Stimulated activated CD8-positive, alpha-beta memory T cell treated with anti-CD3 and anti-CD28 coated beads, Interleukin-15, amount 100 ng/mL, for 48 hours (primary cell): ENCODE measurements at places on chromosomes 1 and 21.

DNA sequence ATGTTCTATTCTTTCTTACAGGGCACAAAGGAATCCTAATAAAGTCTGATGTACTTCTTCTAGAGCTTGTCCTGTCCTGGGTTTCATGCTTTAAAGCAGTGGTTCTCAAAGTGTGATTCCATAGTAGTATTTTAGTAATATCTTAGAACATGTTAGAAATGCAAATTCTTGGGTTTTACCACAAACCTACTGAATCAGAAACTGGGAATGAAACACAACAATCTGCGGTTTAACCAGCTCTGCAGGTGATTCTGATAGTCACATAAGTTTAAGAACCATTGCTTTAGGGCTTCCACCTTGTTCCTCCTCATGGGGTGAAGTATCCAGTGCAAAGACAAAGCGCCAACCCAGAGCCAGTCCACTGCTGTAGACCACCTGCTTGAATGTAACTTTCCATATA is 41.1 kb downstream of the NGF start:
- DNase-seq, result no peak

DNA sequence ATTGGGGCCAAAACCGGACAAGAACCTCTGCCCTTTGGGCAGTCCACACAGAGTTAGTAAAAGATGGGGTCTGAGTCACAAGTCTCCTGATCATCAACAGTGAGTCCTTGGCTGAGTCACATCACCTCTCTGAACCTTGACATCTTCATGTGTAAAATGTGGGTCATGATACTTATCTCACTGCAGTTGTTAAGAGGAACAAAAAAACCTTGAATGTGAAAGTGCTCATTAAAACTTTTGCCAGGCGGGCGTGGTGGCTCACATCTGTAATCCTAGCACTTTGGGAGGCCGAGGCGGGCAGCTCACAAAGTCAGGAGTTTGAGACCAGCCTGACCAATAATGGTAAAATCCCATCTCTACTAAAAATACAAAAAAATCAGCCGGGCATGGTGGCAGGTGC is 15.7 kb downstream of the S100A16 start:
- DNase-seq, result no peak

GRCh38 chr1:15573477-15573876 is 11.4 kb downstream of the AGMAT start:
- no peak for DNase-seq

GRCh38 chr1:94675373-94675772 is 133.8 kb upstream of the F3 start:
- no peak for DNase-seq

DNA sequence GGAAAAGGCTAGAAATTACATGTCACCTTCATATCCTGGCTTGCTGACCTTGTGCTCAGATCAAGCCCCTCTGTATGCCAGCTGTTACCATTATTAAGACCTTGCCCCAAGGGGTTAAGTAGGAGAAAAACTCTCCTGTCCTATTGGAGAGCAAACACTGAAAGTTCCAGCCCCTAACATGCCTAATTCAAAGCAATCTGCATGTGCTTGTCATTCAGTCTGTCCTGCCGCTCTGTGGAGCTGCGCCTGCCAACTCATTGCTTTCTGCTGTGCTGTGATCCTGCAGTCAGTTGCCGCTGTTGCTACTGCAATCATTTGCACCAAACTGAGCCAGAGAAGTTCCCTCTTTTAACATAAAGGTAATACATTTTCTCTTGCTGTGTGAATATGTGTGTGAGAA is 113.4 kb downstream of the DISP1 start:
- DNase-seq, result no peak

- DNase-seq, result no peak
These were observed 39.5 kb upstream of the FAM20B start for GRCh38 chr1:178986204-178986603.

DNA sequence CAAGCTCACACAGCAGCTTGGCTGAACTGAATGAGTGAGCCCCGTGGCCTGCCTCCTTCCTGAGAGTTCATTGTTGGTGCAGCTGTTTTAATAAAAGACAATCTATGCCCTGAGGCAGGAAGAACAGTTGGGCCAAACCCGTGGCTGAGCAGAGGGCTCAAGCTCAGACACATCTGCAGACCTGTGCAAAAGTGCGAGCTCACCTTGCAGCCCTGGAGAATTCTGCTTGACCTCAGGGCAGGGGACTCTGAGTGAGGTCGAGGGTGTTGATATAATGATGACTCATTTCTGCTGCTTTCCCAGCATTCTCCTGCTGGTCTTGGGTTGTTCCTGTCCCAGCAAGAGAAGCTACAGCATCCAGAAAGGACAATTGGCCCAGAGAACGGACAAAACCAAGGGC is 61.0 kb downstream of the ATP5PO start:
- DNase-seq, result no peak

GRCh38 chr1:6703016-6703415 is 1.4 kb upstream of the DNAJC11 start:
- DNase-seq, result no peak

DNA sequence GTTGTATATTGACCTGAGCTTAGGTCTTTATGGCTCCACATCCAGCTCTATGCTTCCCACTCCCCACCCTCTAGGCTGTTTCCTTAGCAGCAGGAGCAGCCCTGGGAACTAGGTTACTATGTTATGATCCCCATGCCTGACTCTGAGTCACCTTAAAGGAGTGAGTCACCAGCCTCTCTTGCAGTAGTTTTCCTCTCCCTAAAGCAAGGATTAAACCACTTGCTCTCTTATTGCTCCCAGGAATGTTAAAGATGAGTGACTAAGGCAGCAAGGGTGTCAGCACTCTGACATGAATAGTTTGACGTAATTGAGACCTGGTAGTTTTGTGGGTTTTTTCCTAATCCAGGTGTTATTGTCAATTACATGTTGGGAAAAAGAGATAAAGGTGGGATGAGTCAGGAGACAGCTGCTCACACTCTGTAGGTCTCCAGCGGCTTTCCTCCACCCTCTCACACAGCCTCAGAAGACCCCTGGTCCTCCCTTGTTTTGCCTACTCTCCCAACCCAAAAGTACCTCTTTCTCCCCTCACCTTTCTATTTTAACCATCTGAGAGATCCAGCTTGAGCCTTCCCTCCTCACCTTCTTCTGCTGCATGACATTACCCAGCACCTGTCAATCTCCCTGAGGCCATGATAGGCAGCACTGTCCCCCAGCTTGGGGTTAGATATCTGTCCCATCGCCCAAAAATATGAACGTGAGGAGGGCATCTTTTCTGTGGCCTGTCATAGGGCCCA is 369.1 kb upstream of the VAMP3 start:
- DNase-seq, result no peak

DNA sequence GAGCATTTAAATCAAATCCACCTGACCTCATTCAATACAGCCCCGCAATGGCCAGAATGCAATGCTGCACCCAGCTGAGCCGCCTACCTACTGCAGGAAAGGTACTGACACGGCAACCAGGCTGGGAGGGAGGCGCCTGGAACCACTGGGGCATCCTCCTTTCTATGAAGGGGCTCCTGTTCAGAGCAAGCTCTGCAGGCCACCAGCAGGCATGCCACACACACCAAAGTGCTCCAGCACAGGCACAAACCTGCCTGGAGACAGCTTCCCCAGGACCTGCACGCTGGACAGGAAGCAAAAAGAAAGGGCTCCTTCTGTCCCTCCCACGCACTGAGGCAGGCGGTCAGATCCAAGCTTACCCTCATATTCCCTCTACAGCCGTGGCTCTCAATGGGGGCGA is 21.2 kb downstream of the CTNNBIP1 start:
- DNase-seq, result no peak

GRCh38 chr21:43004926-43005325 is 30.6 kb downstream of the PKNOX1 start:
- no peak for DNase-seq

DNA sequence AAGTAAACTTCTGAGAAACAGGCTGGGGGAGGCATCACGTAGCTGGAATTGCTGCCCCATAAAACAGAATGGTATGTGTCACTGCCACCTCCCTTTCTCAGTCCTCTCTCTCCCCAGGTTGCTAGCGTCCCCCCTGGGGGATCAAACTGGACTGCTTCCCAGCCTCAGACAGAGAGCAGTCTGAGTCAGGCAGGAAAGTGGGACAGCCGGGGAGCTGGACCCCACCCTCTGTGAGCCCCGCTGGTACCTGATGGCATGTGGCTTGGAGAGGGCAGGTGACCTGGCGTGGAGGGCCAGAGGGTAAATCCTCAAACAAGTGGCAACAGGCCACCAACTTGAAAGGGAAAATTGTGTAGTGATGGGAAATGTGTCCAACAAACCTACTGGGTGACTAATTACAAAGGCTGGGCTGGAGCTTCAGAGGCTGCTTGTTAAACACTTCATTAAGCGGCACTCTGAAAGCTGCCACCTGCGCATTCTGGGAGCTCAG is 1.0 kb upstream of the SFN start:
- no peak for DNase-seq

DNA sequence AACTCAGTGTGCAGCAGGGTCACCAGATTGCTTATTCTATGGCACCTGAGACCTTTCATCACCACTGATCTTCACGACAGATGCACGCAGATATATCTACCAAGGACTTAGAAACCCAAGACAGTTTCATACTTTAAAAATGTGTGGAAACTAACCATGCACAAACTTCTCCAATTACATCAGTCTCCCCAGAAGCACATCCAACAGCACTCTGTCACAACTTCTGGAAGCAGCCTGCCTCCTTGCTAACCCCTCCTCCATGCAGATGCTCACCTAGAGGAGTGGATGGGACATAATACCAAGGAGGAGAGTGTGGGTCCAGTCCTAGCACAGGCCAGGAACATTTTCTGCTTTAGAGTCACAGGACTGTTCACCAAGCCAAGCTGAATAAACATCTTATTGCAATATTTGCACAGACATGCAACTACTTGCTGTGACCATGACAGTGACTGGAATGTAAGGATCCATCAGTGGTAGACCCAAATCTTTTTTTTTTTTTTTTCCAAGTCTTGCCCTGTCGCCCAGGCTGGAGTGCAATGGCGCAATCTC is 69.4 kb downstream of the HIVEP3 start:
- DNase-seq, result no peak

DNA sequence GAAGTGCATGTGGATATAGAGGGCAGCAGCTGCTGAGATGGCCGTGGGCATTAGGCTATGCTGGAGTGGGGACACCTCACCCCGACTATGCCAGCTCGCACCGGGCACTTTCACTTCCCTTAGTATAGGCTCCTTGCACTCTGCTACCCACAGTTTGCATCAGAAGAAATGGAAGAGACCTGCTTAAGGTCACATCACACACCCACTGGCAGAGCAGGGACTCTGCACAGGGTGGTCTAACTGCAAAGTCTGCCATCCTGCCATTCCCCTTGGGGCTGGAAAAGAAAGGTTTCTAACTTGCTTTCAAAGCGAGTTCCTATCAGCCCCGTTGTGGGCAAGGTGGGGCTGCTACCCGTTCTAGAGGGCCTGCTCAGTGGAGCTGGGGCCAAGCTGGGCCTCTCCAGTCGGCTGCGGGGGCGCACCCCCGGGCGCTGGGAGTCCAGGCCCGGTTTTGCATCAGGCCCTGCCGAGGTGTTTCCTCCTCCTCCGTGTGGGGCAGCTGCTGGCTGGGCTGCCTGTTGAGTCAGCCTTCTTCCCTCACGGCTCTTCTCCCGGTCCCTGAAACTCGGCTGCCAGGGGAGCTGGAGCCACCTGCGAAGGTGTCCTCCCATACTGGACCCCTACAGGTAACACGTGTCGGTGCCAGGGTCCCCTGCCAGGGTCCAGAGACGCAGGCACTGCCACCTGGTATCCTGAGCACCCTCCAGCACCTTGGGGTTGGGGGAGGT is at the start of gene SYTL1:
Gene SYTL1 (plus strand): TSS at position 498 of the 728 bp plus-strand sequence. CDS start 3,313 bp downstream, outside the sequence.
- no peak for DNase-seq

GRCh38 chr1:234258071-234258470 is 115.2 kb upstream of the COA6 start:
- no peak for DNase-seq

GRCh38 chr1:37410105-37410504 is 64.3 kb upstream of the ZC3H12A start:
- no peak for DNase-seq

DNA sequence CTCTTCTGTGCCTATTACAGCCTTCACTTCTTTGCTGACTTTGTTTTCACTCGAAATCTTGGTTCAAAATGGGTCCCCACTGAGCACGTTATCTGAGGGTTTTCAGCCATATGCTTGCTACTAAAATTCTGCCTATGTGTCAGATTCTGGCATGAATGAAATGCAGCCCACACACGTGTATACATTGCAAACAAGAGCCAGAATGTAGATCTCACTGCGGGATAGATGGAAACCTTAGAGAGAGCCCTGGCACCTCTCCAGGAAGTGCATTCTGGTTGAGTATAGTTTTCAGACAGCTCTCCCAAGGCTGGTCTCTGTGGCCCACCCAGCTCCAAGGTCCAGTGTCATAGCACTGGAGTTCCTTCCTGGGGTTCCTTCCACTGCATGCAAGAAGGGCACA is 234.7 kb upstream of the GJB5 start:
- no peak for DNase-seq

- no peak for DNase-seq
These were observed 587.3 kb downstream of the PTPRC start for GRCh38 chr1:199226163-199226562.

DNA sequence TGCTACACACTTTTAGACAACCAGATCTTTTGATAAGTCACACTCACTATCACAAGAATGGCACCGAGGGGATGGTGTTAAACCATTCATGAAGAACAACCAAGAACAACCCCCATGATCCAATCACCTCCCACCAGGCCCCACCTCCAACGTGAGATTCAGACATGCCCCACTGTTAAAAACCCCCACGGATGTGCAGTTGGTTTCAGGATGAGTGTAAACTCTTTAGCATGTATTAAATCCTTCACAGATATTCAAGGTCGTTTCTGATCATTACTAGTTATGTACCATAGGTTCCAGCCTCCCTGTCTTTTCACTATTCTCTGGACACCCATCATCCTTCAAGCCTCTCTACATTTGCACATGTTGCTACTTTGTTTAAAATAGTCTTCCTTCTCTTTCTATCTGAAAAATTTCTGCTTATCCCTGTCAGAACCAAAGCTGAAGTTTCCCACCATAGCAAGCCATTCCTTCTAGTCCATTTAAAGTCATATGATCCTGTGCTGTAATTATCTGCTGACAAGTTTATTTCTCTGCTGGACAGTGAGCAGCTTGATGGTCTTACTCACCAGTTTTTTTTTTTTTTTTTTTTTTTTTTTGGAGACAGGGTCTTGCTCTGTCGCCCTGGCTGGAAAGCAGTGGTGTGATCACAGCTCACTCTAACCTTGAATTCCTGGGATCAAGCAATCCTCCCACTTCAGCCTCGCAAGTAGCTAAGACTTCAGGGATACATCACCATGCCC is 36.8 kb downstream of the MAP10 start:
- no peak for DNase-seq

GRCh38 chr1:161083748-161084596 is 5.4 kb downstream of the NECTIN4 start:
- no peak for DNase-seq

DNA sequence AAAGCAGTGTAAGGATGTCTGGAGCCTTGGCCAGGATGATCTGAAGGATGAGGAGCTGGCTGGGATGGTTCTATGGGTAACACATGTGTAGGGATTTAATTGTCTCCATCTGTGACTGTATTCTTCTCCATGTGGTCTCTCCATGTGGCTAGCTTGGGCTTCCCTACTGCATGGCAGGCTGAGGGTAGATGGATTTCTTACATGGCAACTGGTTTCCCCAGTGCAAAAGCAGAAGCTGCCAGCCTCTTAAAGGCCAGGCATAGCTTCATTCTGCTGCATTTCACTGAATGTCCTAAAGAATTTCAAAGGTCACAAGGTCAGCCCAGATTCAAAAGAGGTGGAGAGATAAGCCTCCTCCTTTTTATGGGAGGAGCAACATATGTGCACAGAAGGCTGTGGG is 61.7 kb downstream of the XCL2 start:
- no peak for DNase-seq
